ENCODE measurements at places on chromosomes 13 and 19.

DNA sequence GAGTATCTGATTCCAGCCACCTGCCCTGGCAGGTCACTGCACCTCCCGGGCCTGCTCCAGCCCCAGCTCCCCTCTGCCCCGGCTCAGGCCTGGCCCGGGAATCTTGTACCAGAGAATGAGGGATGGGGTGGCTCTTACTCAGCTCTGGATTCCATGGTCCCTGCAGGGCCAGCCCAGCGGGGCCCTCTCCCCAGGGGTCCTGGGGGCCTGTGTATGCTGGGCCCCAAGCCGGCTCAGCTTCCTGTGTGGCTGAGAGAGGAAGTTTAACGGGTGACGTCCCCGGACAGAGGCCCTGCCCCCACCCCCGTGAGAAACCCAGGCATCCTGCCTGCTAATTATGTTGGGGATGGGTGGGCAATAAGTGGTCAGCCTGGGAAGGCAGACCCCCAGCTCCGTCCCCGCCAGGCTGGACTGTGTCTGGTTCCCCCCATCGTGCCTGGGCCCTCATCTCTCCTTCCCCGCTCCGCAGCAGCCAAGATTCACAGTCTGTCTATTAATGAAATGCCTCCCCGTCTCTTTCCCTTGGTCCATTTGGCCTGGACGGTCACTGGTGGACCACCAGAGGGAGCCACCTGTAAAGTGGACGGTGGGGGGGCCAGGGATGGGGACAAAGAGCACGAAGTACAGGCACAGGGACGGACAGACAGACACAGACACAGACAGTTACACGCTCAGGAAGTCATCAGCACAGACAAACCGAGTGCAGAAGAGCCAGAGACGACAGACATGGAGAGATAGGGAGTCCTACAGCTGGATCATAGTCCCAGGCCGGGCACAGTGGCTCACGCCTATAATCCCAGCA lies at the start of gene DENND1C:
Gene DENND1C (minus strand): TSS at position 247 of the 802 bp plus-strand sequence. CDS start 92 bp downstream, at position 155.
- peak; percentile 67 for DNase-seq

- no peak for DNase-seq
Measured at GRCh38 chr19:3607303-3608078, 816 bp upstream of the TBXA2R start.

DNA sequence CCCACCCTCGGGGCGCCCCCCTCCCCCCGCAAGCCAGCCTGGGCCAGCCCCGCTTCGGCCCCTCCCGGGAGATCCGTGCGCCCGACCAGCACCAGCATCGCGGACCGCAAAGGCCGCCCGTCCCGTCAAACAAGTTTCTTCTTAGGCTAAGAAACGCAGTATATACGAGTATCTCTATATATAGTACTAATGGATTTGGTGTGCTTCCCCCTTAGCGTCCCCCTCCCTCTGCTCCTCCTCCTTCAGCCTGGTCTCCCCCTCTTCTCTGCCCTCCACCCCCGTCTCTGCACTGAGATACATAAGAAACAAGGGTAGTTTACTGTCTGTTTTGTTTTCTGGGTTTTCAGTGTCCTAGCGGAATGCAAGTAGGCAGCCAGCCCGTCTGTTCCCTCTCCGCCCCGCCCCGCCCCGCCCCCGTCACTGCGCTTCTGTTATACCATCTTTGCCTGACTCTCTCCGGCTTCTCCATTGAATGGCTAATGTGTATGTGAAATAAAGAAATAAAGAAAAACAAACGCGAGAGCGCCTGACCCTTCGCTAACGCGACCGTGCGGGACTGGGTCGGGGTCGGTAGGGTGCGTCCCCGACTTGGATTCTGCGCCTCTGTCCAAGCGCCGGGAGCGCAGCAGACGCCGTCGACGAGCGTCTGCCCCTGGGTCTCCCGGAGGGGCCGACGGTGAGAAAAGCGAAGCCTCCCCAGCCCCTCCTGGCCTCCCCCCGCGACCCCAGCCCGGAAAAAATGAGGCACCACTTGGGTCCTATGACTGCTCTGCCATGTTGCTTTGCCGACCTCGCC lies 4.2 kb downstream of the LYL1 start:
- DNase-seq: peak; percentile 30

- no peak for DNase-seq
Measured at GRCh38 chr13:114177245-114178010, 1.6 kb upstream of the CFAP97D2 start.

DNA sequence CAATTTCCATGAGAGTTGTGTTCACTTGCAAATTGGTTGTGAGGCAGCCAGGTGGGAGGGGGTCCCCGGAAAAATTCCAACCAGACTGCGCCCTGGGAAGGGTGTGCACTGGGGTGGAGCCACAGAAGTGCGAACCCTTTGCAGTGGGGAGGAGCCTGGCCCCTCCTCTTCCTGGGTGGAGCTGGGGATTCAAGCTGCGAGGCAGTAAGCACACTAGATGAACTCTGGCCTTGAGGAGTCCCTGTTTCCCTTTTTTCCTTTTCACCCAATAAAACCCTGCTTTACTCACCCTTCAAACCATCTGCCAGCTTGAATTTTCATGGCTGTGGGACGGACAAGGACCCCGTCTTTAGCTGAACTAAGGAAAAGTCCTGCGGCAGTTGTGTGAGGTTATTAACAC lies 31.0 kb upstream of the MBNL2 start:
- DNase-seq: no peak

GRCh38 chr19:5803441-5803751 lies 1.5 kb upstream of the NRTN start:
- no peak for DNase-seq

DNA sequence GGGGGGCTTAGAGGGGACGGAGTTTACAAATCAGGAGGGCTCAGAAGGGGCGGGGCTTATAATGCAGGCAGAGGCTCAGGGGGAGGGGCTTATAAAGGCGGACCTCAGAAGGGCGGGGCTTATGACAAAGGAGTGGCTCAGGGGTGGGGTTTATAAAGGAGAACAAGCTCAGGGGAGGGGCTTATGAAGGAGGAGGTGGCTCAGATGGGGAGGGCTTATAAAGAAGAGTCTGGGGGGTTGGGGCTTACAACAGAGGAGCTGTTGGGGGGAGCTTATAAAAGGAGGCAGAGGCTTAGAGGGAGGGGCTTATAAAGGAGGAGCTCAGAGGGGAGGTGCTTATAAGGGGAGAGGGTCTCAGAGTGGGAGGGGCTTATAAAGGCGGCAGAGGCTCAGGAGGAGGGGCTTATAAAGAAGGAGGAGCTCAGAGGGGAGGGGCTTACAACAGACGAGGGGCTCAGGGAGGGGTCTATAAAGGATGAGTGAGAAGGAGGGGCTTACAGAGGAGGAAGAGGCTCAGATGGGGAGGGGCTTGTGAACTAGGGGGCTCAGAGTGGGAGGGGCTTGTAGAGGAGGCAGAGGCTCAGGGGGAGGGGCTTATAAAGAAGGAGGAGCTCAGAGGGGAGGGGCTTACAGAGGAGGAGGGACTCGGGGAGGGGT lies 1.0 kb downstream of the SMIM24 start:
- DNase-seq: peak; percentile 35

GRCh38 chr13:83819611-83820010 lies 62.7 kb downstream of the SLITRK1 start:
- DNase-seq: no peak

GRCh38 chr13:51519771-51520216 lies 64.5 kb upstream of the WDFY2 start:
- no peak for DNase-seq

GRCh38 chr19:33220115-33220514 lies 5.5 kb downstream of the SLC7A10 start:
- no peak for DNase-seq

DNA sequence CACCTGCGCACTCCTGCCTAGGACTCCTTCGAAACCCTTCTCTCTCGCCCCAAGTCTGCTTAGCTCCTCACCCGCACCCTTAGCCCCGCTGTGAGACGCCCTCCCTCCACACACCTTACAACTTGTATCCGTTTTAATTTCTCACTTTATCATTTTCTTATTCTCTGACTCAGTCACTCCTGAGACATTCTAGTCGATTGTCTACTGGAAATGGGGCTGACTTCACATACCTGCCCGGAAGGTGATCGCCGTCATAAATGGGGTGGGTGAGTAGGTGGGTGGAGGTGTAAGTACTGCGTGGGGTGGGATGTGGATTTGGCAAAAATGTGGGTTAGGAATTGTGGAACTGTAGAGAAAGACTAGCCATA lies 714 bp downstream of the NDFIP2 start:
- no peak for DNase-seq

DNA sequence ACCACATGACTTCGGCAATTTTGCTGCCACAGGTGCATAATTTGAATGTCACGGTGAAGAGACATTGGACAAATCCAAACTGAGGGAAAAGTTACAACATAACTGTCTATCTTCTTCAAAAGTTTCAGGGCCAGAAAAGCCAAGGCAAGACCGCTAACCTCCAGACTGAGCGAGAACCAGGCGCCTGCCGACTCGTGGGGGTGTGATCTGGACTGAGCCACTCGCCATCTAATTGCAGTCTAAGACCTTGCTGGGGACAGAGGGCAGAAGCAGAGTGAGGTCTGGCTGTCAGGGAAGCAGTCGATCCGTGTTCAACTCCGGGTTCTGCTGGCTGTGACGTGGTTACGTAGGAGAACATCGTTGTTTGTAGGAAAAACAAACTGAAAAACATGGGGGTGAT lies 88.6 kb downstream of the SPACA7 start:
- no peak for DNase-seq

GRCh38 chr19:48206397-48207093 lies 36.1 kb downstream of the ZSWIM9 start:
- DNase-seq: no peak

- no peak for DNase-seq
Measured at GRCh38 chr13:55410398-55411330, 1730.1 kb upstream of the PRR20A start.

- no peak for DNase-seq
Measured at GRCh38 chr13:111247552-111247951, 72.9 kb upstream of the TEX29 start.

- DNase-seq: no peak
Measured at GRCh38 chr13:66751691-66752090, 478.4 kb downstream of the PCDH9 start.

DNA sequence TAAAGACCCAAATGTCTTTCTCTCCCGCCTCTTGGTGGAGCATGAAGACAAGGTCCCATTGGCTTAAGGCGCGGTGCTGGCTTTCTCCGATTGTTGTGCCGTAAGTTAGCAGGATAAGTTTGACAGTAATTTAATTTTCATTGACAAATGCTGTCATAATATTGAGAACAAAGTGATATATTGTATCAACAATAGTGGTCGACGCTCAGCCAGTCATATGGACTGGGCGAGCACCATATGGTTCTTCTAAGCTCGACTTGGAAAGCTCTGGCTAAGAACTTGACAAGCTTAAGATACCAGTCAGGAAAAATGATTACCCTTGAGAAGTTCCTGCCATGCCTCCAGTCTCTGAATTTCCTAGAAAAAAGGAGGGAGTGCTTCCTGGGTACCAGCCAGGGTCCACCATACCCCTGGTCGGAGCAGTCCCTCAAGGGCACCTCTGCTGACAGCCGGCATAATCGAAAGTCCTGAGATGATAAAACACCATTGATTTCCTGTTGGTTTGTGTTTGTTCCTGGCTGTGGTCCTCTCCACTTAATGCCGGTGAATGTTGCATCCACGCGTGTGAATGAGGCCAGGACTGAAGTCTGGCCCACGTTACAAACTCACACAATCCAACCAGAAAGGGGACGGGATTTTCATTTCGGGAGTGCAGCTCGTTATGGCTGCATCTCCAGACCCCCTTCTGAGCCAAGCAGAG lies 262.1 kb downstream of the ZNF536 start:
- DNase-seq: no peak

DNA sequence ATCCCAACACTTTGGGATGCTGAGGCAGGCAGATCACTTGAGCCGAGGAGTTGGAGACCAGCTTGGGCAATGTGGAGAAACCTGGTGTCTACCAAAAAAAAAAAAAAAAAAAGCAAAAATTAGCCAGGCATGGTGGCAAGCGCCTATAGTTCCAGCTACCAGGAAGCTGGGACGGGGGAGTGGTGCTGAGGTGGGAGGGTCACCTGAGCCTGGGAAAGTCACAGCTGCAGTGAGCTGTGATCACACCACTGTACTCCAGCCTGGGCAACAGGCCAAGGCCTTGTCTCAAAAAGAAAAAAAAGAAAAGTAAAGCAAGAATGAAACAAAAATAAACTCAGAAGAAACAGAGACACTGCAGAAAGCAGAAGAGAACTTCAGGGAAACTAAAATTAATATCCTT lies 31.6 kb downstream of the MTRF1 start:
- DNase-seq: no peak

DNA sequence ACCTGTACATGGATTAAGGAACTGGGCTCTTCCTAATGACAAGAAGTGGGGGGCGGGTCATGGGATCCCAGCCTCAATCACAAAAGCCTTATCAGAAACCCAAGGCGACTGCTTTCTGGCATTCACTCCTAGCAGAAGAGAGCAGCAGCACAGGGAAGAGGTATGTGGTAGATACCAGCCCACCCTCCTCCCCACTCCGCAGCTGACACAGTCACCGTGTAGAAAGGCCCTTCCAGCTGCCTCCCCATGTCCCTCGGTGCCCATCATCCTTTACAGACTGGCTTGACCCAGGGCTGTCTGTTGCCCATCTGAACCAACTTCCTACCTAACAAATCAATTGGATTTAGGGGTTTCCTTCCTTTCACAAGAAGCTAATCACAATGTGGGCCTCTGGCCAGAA lies 3.1 kb upstream of the DHRS12 start:
- no peak for DNase-seq

- DNase-seq: no peak
Measured at GRCh38 chr19:55189403-55189835, 9.3 kb upstream of the SYT5 start.

GRCh38 chr13:101869553-101869952 lies 417.1 kb downstream of the ITGBL1 start:
- no peak for DNase-seq

DNA sequence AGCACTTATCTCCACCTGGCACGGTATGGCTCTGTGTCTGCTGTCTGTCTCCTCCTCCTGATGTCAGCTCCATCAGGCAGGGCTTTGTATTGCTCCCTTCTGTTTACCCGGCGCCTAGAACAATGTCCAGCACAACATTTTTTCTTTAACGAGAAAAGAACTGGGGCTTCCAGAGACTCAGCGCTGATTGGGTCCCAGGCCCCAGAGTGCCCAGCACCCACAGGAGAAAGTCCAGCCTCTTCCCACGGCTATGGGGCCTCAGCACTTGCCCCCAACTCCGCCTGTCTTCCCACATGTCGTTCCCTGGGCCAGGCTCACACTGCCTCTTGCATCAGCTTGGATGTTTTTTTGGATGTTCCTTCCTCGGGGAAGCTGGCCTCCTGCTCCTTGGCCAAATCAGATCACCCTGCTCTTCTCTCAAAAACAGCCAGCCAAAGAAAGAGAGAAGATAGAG lies 6.9 kb downstream of the MYPOP start:
- DNase-seq: no peak

GRCh38 chr13:74253161-74253560 lies 119.0 kb upstream of the KLF12 start:
- DNase-seq: no peak

DNA sequence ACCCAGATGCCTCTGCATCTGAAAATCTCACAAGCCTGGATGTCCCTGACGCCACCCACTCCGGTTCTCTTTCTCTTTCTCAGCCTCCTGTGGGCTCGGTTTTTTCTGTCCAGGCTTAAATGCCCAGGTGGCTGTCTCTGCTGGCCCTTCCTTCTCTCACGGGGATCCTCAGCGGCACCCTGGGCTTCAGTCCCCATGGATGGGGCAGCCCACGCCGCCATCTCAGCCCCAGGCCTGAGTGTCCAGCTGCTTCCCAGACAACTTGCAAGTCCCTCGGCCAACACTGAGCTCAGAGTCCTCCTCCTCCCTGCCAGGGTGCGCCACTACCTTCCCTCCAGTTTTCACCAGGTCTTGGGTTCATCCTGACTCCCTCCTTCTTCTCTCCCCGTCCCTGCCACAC lies 6.4 kb downstream of the FBN3 start:
- DNase-seq: no peak

- no peak for DNase-seq
Measured at GRCh38 chr13:21882766-21883165, 211.9 kb downstream of the FGF9 start.

All from stimulated activated naive B cell treated with anti-CD40 and anti-IgM and Interleukin-4, amounts not matched to agents 10 μg/mL and 1 μg/mL and 100 μg/mL, for 72 hours (primary cell).